Activated T-cell treated with anti-CD3 and anti-CD28 coated beads, Interleukin-2, amount 50 U/mL, for 1 hour (primary cell): ENCODE measurements at places on chromosomes 13 and 19.

DNA sequence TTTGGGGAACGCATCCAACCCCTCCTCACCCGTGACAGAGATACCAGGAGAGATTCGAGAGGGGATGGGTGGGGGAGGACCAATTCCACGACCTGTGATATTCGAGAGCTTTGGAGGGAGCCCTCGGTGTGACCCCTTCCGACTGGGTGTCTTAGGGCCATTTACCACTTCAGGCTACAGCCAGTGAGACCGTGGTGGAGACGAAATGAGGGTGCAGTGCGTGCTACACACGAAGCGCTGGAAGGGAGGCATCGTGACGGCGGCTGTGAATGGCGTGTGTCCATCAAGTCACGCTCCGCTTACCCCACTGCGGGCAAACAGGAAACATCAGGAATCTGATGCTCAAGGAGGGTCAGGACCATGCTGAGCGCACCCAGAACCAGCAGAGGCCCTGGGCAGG is 10.4 kb downstream of the CTU1 start:
- DNase-seq: no peak

DNA sequence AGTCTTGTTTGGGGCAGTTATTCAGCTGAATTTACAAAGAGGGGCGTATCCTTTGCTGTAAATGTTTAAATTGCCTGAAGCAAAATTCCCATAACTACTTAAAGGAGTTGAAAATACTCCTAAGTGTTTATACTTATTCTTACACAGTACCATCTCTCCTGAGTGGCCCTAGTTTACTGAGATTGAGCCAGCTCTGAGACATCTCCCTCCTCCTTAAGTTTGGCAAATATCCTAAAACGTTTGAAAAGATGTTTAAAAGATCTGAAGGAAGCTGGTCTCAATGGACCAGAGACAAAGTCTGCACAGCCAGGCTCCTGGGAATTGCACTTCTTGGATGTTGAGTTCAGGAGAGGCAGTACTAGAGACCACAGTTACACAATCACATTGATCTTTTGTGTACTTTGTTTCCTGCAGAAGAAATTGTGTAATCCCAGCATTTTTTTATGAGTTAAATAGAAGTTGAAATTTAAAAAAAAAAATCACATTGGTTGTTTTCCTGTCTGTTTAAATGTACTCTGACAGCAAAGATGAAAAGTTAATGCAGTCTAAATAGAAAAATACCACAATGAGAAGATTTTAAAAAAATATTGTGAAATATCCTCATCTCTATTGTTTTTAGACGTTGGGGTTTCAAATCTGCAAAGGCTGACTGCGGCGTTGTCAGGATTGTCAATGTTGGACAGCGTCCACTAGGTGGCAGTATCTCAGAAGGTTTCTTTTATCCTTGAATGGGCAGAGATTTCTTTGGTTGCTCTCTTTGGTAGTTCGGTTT is 20.7 kb downstream of the TNFSF11 start:
- DNase-seq: peak; percentile 21

DNA sequence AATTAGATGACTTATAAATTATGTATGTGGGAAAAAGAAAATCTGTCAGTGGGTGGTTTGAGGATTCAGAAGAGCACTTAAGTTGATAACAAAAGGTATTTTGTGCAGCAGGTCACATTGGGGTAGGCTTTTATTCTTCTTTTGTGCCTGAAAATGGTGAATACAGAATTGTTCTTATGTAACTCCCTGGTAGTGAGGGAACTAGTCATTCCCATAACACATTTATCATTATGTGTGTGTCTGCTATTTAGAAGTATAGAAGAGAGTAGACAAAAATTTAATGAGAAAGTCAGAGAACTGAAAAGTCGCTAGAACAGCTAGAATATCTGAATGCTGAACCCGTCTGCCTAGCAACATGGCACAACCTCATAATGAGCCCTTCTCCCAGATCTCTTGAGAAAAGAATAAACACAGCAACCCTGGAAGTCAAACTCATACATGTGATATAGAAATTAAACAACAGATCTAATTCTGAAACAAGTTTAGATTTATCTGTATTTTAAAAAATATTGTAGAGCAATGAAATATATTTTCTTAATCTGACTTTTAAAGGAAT is 111.8 kb upstream of the EDNRB start:
- no peak for DNase-seq

GRCh38 chr19:10412257-10412977 is 7.9 kb upstream of the PDE4A start:
- DNase-seq: no peak

DNA sequence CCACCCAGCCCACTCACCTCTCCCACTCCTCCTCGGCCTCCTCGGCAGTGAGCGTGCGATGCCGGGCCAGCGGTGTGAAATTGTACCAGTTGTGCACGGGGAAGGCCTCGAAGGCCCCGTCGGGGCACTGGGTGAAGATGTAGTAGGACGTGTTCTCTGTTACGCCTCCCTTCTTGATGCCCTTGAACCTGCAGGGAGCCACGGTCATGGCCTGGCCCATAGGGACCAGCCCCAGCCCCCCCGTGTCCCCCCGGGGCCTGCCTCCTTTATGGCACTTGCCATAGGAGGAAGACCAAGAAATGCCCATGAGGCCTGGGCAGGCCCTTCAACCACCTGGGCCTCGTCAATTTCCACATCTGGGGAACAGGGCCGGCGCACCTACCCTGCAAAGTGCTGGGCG is 5.6 kb downstream of the GTF2F1 start:
- no peak for DNase-seq

GRCh38 chr19:40752257-40752781 is 1.3 kb downstream of the SNRPA start:
- DNase-seq: no peak

- DNase-seq: peak; percentile 77
Measured at GRCh38 chr13:99176309-99177276, 24.1 kb upstream of the UBAC2 start.

GRCh38 chr13:108227651-108228272 is 9.6 kb downstream of the ABHD13 start:
- no peak for DNase-seq

GRCh38 chr13:108433976-108434755 is 164.6 kb downstream of the TNFSF13B start:
- DNase-seq: no peak

GRCh38 chr19:45251452-45252354 is 632 bp downstream of the MARK4 start:
- peak; percentile 29 for DNase-seq

DNA sequence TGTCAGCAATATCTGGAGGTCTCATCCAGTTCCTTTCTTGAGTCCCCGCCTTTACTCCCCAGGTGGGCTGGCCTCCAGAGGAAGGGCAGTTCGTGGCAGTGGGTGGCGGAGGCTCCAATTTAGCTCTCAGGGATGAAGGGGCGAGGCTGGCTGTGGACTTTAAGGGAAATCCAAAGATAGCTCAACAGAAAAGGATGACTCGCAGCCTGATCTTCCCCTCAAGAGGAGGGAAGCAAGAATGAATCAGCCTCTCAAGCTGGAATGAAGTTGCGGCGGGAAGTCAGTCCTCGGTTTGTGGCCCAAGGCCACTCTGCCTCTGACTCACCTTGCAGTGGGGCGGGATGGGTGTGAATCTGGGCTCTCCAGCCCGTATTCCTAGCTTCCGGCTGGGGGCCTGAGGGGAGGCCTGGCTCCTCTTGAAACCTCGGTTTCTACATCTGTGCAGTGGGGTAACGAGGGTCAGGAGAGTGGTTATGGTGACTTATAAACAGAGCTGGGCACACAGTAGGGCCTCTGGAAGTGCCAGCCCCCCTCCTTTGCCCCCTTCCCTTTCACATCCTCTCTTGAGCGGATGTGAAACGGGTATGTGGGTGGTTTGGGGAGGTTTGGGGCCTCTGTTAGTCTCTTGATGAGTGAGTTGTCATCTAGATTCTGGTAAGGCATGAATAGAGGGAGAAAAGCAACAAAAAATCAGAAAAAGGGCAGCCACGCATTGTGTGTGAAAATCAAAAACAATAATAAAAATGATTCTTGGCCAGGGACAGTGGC is 10.5 kb upstream of the SMG9 start:
- DNase-seq: peak; percentile 64

GRCh38 chr19:11165486-11166030 is 10.0 kb upstream of the SPC24 start:
- DNase-seq: no peak

DNA sequence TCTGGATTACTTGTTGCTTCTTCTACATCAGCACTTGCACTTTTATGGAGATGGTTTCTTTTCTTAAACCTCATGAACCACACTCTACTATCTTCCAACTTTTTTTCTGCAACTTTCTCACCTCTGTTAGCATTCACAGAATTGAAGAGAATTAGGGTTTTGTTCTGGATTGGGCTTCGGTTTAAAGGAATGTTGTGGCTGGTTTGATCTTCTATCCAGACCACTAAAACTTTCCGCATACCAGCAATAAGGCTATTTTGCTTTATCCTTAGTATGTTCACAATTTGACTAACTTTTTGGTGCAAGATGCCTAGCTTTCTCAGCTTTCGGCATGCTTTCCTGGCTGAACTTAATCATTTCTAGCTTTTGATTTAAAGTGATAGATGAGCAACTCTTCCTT is 666.7 kb upstream of the MIR17HG start:
- no peak for DNase-seq

GRCh38 chr13:46314587-46314986 is 72.5 kb downstream of the RUBCNL start:
- DNase-seq: no peak

- DNase-seq: no peak
Measured at GRCh38 chr13:44899967-44900366, 89.3 kb downstream of the NUFIP1 start.

DNA sequence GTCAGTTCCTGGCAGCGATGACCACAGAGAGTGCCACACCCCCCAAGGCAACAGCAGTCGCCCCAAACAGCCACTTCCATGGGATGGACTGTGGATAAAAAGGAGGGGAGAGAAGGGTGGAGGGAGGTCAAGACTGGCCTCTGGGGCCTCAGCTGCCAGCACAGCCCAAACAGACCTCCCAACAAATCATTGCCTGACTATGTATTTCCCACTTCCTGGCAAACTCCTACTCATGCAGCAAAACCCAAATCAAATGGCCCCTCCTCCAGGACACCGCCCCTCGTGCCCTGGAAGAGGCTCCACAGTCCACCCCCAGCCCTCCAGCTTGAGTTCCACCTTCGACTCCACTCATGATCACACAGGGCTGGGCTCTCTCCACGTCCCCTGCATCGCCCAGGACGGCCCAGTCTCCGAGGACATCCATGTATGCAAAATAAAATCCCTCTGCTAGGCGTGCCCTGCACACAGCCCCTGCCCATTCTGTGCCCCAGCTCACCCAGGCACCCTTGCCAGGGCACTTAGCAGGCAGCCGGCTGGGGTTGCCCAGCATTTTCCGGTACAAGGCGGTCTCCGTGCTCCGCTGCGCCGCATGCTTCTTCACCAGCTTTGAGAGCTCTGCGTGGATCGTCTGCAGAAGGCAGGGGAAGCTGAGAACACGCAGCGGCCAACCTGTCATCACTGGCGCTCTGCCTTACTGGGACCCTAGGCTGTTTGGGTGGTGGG is 10.5 kb upstream of the ELL start:
- DNase-seq: no peak

GRCh38 chr13:29496241-29496712 is 99.2 kb downstream of the SLC7A1 start:
- DNase-seq: no peak
